ENCODE measurements at places on chromosomes 4 and X.

DNA sequence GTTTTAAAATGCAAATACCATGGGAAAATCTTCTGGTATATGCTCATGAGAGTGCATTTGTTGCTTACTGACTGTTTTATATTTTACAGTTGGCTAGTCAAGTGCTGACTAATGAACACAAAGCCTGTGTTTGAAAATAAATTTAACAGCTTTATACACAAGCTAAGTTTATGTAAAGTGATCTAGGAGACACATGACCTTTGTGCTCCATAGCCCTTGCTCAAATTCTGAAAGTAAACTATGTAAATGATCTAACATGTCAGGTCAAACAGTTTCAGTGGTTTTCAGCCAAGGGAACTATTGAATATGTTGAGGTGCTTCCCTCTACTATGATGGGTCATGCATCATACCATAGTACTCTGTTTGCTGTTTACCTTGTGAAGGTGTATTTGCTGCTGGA is 36.7 kb downstream of the DIAPH2 start:
- DNase-seq: peak; percentile 22

GRCh38 chrX:55056820-55057674 is 17.8 kb upstream of the PAGE2B start:
- DNase-seq: no peak

DNA sequence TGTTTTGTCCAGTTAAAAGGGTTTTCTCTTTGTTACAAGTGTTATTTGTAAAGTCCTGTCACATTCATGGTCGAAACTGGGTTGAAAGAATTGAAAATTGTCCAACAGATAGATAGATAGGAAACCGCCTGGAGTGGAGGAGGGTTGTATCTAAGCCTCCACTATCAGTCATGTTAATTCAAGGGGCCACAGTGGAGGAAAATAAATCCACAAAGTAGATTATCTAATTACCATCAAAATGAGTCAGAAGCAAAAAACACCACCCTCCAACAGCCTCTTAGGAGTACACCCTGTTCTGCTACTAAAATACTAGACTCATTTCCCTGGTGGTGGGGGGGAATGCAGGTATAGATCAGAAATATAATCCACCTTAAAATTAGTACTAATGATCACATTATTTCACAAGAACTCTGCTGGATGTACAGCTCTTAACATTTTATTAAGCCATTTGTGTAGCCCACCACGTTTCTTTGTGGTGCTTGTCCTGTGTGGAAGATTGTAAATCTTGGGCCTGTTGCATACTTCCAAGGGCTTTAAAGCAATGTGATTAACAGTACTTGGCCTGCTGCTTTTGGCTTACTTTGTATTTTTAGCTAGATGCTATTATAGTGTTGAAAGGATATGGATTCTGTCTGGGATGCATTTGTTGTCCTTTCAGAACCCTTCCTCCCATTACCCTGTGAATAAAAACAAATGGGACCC is 26.8 kb downstream of the RBBP7 start:
- DNase-seq: no peak

GRCh38 chr4:1599026-1599481 is 85.1 kb downstream of the FAM53A start:
- no peak for DNase-seq

DNA sequence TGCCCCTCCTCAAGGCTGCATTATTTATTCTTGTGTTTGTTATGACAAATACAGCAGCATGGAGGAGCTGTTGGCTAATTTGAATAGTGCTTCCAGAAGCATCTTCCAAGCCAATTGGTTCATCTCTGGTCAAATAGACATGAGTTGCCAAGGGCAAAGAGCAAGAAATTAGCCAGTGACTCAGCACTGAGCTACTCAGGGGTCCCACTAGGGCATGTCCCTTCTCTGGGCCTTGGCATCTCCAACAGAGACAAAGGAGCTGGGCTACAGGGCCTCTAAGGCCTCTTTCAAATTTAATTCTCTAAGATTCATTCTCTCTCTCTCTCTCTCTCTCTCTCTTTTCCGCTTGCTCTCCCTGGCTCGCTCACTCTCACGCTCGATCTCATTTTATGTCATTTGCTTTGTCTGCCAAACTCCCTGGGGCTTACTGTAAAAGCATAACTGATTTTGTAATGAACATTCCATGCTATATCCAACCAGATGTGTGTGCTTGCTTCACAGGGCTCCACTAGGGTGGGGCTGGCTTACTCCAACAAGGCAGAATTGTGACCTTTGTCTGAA is 86.7 kb upstream of the MAGEA4 start:
- DNase-seq: no peak

All from GM12864 (cell line).